Stimulated activated CD4-positive, alpha-beta T cell treated with anti-CD3 and anti-CD28 coated beads, Interleukin-1b, Interleukin-23, amount 100 ng/mL, for 1 hour (primary cell): ENCODE measurements at places on chromosomes 6 and 20.
A peak's percentile ranks its signal among the peaks of the same experiment; 100 is the strongest.

- DNase-seq, result no peak
These were observed 524.5 kb downstream of the BMP2 start for GRCh38 chr20:7291946-7292345.

- DNase-seq, result no peak
These were observed 89.6 kb upstream of the BEND6 start for GRCh38 chr6:56865081-56865875.

- DNase-seq, result no peak
These were observed 50.7 kb downstream of the CLIC5 start for GRCh38 chr6:45965007-45965406.

GRCh38 chr6:96886519-96886918, 11.2 kb downstream of the NDUFAF4 start:
- DNase-seq, result no peak

DNA sequence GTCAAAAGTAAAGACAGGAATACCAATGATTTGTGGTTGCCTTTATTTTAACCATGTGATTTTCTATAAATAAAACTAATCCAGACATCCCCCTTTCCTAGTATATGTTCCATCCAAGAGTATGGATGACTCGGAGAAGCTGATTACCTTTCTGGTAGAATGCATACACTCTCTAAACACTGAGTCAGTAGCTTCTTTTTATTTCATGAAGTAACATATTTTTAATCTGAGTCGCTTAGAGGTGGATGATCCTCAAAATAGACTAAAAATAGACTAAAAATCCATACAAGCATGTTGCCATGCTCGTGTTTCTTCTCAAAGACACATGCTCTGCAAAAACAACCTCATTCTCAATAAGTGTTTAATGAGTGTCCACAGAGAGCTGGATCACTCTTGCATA, 263.7 kb downstream of the COL12A1 start:
- DNase-seq, result no peak

- DNase-seq, result no peak
These were observed 11.1 kb upstream of the PEX7 start for GRCh38 chr6:136811272-136811671.

DNA sequence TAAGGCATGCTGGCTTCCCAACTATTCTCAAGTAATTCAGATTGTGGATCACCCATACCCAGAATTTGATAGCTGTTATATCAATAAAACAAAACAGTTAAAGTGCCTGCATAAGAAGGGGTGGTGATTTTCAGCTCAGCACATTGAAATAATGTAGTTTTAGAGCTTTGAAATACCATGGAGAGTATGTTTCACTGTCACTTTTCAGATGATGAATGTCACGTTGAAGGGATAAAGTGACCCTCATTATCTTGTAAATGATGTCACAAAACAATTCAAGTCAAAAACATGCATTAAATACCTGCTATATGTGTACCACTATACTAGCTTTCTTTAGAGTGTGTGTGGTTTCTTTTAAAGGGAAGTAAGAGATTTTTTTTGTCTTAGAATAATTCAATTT, 27.6 kb downstream of the MLIP start:
- no peak for DNase-seq

DNA sequence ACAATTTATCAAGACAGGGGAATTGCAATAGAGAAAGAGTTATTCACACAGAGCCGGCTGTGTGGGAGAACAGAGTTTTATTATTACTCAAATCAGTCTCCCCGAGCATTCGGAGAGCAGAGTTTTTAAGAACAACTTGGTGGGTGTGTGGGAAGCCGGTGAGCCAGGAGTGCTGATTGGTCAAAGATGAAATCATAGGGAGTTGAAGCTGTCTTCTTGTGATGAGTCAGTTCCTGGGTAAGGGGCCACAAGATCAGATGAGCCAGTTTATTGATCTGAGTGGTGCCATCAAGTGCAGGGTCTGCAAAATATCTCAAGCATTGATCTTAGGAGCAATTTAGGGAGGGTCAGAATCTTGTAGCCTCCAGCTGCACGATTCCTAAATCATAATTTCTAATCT, 50.0 kb upstream of the ECI2 start:
- no peak for DNase-seq

GRCh38 chr6:46011188-46012085, 4.2 kb downstream of the CLIC5 start:
- peak; percentile 28 for DNase-seq

GRCh38 chr6:142725024-142725770, 219.8 kb downstream of the HIVEP2 start:
- DNase-seq, result no peak

DNA sequence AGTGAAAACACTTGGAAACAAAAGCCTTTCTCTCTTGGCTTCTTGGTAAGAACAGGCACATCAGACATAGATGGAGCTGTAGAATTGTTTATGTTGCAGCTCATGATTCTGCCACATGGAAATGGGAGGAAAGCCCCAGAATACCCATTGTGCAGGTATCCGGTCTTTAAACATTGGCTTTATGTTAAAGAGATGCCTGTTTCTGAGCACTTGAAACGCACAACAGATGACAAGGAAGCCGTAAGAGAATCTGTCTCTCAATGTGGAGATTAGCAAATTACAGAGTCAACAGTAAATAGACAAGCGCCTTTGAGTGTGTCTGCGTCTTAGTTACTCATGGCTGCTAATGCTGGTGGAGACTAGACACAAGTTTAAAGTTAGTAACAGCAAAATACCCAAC, 10.5 kb downstream of the TNFAIP3 start:
- DNase-seq, result no peak

- DNase-seq, result no peak
These were observed 22.6 kb downstream of the NEDD9 start for GRCh38 chr6:11209906-11210305.

DNA sequence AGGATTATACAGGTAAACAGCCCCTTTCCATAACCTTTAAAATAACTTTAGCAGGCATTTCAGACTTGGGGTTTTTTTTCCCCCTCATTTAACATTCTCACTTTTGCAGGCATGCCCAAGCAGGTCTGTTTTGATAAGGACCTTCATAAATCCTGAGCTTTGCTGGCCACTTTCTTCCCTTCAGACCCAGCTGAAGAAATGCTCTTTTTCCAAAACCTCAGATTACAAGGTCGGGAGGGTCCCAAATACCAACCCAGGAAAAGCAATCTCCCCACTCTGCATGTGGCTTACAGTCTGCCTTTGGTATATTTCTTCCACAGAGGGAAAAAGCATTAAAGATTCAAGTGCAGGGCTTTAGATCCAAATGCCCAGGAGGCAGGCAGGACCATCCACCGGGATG, 6.8 kb downstream of the NFATC2 start:
- no peak for DNase-seq

DNA sequence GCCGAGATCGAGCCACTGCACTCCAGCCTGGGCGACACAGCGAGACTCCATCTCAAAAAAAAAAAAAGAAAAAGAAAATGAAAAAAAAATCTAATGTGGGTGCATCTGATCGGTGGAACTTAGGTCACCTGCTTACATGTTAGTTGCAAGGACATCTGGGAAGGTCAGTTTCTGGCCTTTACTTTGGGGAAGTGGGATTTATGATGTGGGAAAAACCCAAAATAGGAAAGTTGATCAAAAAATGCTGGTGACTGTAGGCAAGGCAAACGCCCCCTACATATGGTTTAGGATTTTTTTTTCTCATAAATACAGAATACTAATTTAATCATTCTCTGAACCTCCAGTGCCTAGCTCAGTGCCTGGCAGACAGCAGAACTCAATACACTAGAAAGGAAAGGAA, 69.2 kb upstream of the PIM1 start:
- no peak for DNase-seq

GRCh38 chr6:17599877-17600526, at the start of gene FAM8A1:
TSS of gene FAM8A1 (plus strand) at chr6:17600302. CDS start at chr6:17600410, 108 bp downstream.
- DNase-seq, result peak; percentile 86

DNA sequence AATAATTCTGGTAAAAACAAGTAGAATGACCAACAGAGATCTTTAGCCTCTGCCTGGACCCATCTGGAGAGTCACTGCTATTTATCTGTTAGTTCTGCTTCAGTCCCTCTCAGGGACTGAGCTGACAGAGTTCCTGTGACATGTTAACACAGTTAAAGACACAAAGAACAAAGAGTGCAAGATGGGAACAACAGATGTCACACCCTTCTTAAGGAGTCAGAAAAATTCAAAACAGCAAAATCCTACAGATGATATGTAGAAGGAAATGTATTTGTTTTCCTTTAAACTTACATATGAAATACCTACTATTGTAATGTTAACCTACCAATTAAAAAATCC, 102.2 kb downstream of the FYN start:
- DNase-seq, result no peak

GRCh38 chr6:3085074-3085473, 16.8 kb downstream of the RIPK1 start:
- no peak for DNase-seq

- no peak for DNase-seq
These were observed 4.5 kb downstream of the PMEPA1 start for GRCh38 chr20:57705127-57705899.

DNA sequence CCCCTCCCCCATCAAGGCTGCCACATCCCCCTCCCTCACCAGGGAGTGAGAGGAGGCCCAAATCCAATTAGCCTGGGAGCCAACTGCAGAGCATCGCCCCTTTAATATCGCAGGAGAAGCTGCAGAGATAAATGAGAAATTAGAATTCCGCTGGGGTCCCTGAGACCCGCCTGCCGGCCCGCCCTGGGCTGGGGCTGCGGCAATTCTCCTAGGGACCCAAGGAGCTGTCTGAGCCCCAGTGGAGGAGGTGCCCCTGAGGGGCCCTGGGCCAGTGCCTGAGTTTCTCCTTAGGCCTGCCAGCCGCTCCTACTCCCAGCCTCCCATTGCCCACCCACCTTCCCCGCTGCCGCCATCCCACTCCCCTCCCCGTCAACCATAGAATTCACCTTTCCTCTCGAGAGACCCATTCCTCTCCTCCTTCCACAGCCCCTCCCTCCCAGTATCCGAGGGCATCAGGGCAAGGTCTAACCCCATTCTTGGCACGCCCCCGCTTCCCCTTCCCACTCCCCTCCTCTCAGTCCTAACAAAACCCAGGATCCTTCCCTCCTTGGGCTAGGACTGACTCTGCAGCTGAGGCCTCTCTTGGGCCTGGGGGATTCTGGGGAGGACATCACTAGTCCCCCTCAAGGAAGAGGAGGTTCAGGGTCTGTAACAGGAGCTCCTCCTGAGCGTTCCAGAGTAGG, 20.0 kb upstream of the CDH22 start:
- DNase-seq, result no peak
